ENCODE measurements at places on chromosomes 7 and 10. TPM values are rescaled to one million over a fixed set of nuclear protein-coding genes. Genes with fewer than 3 reads are reported as not detected.

DNA sequence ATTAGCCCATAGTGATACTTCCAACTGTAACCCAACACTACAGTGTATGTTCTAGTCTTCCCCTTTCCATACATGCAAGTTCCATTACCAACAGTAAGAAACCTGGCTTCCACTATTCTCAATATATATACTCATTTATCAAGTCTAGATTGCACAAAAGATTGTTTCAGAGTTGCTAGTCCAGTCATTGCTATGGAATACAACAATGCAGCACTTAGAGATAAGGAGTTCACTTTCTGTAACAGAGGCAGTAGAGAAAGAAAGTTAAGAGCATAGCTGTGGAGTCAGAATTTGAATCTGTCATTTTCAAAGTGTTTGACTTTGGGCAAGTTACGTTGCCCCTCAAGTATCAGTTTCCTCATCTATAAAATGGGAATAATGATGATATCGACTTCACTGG is 90.1 kb downstream of the RTKN2 start:
- no peaks in the 10 kb centered on the region for H3K27me3 ChIP-seq
- H3K36me3 ChIP-seq = no peaks in the 10 kb centered on the region
- no peak for DNase-seq
- no peak overlapping the region for H3K27ac ChIP-seq

DNA sequence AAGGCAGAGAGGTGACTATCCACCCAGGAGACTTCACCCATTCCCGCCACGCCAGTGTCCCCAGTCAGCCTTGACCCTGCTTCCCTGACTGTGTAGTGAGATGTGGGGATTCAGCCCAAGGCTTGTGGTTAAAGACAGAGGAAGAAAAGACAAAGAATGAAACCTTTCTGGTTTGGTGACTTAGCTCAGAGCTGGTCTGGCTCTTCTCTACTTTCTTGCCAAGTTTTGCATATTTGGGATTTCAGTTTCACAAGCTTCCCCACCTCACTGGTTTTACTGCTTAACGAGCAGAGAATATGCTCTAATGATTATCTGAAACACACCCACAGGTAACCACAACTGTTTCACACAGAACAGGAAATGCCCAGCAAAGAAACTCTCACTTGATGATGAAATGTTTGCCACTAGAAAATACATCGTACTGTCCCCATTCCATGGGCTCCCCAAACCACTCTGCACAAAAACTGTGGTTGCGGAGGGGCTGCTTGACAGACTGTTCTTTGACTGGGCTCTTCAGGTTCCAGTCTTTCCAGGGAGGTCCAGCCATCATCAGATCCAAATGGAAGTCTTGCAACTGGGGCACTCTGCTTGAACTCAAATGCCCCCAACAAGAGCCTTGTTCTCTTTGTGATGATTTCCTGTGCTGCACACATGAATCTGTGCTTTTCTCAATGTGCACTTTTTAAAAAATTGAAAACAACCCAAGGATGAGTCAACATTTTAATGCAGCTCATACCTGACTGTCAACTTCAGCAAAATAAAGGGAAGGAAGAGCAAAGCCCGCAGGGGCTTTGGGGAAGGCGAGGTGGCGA is 95.5 kb downstream of the CTBP2 start:
- no peaks in the 10 kb centered on the region for H3K27me3 ChIP-seq
- H3K36me3 ChIP-seq = no peaks in the 10 kb centered on the region
- H3K4me3 ChIP-seq = no peak overlapping the region

DNA sequence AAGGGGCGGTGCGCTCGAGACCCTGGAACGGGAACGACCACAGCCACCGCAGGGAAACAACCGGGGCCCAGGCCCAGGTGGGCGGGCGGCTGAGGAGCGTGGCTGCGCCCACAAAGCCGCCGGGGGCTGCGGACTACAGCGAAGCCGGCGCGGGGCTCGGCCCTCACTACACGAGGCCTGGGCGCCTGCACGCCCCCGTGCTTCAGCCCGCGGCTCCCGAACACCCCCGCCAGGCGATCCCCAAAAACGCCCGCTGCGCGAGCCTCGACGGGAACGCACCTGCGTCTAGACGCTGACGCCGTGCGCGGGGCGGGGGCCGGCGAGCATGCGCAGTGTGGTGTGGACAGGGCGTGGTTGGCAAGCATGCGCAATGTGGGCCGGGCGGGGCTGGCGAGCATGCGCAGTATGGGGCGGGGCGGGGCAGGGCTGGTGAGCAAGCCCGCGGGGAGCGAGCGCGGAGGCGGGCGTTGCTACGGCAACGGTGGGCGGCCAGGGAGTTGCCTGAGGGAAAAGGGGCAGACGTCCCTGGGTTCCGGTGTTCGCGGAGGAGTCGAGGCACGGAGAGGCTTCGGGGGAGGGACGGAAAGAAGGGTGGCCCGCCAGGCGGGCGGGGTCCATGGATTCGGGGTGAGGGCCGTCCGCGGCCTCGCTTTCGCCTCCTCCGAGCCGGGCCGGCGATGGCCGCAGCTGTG is at the start of gene RNF32:
Gene RNF32, plus strand, starts transcription at position 518 of the 692 bp plus-strand sequence. CDS start 3,104 bp downstream, outside the sequence.
- H3K36me3 ChIP-seq = no peaks in the 10 kb centered on the region
- peaks cover 8% of the 10 kb centered on the region for H3K4me1 ChIP-seq
- no peaks in the 10 kb centered on the region for H3K27me3 ChIP-seq
- peak within 1 kb of the TSS; percentile 82 for H3K27ac ChIP-seq

- no peak overlapping the region for H3K27ac ChIP-seq
- no peaks in the 10 kb centered on the region for H3K4me1 ChIP-seq
- H3K4me3 ChIP-seq = no peak overlapping the region
- no peaks in the 10 kb centered on the region for H3K36me3 ChIP-seq
These were observed 173.8 kb downstream of the TMEM26 start for GRCh38 chr10:61279400-61279799.

DNA sequence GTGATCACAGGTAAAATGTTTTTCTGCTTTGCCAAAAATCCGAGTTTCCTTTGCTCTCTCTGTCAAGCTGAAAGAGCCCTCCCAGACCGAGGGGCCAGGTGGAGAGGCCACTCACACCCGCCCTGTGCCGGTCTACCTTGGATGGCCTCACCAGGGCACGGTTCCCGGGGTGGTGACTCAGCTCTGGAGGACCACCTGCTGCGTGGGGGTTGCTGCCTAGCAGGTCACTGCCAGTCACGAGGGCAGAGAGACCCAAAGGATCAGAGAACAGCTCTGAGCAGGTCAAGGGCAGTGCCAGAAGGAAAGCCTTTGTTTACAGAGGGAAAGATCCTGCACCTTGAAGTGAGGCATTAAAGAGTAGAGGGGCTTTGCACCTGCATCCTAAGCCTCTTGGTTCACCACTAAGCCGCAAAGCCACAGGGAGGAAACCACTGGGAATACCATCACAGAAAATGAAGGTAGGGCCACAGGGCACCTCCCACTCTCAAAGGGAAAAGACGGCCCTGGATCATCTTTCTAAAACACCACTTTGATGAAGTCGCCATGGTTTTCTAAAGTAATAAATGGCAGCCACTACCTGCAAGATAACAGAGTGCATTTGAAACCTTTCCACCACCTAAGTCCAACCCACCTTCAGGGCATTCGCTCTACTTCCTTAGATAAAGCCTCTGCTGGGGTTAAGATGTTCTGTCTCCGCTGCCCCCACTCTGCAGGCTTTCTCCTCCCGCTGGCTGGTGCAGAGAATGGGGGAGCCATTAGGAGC is 160.3 kb upstream of the KLF14 start:
- no peak for DNase-seq
- no peaks in the 10 kb centered on the region for H3K36me3 ChIP-seq
- H3K4me3 ChIP-seq = no peak overlapping the region

DNA sequence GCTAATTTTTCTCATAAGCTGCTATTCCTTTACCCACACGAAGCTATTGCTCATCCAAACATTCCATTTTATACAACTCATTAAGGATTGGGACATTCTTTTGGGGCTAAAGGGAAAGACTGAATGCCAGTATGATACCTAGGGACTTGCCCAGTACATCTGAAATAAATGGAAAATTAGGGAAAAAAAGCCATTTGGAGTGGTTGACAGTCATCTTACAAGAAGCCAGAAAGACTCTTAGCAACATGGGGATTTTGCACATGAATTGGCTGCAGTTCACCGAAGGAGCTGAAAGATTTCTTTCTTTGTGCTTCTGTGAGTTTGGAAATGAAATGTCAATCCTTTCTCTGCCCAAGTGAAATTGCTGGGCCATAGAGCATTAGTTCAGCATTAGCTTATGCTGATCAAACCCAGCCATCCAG is 43.3 kb upstream of the MTURN start:
- no peak overlapping the region for H3K4me3 ChIP-seq
- H3K36me3 ChIP-seq = no peaks in the 10 kb centered on the region
- no peak overlapping the region for H3K27ac ChIP-seq
- no peaks in the 10 kb centered on the region for H3K4me1 ChIP-seq
- H3K27me3 ChIP-seq = no peaks in the 10 kb centered on the region

DNA sequence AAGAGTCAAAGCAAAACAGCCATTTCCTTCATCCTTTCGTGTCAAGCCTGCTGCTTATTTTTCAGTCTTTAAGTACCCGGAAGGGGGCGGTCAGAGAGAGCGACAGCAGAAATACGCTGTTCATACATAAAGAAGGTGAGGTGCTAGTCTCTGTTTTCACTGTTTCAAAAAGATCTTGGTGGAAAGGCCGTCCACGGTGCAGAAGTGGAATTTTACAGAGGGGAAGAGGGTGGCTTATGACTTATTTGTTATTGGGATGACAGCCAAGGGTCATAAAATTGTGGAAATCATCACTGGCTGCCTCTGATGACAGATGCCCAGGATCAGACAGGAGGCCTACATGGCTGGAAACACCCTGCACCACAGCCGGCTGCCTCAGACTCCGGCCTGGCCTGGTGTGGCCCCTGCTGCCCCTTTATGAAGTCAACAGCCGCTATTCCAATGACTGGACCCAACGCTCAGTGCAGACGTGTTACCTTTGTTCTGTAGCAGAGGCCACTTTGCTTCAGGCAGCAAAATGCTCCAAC is 57.0 kb downstream of the HIPK2 start:
- no peak overlapping the region for H3K27ac ChIP-seq
- no peaks in the 10 kb centered on the region for H3K4me1 ChIP-seq
- DNase-seq = no peak

DNA sequence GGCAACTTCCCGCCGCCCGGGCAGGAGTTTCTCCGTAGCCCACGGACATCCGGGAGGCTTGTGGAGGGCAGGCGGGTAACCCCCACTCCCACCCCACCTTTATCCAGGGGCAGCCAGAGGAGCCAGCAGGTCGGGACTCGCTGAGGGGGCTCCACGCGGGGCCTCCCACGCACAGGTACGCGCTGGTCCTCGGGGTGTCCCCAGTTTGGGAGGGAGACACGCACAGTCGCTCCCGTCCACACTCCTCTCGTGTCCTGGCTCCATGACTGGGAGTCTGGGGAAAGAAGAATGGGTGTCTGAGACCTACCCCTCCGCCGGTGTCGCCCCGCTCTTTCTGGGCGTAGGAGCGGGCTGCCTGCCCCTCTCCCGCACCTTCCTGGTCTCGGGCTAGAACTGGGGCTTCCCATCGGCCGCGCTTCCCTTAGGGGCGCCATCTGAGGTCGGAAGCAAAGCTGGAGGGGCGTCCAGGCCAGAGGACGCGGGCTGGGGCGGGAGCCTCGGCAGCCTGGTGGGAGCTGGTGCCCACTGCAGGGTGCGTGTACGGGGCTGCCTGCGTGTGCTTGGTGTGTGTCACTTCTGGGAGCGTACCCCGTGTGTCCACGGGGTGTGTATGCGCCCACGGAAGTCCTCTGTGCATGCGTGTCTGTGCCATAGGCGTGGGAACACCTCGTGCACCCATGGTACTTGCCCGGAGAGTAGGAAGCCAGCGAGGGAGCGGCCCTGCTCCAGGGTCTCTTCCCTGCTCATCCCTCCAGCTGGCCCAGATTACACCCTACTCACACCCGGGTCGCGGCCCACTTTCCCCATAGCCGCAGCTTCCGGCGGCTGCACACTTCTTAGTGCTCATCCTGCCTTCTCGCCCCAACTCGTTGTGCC is 73.0 kb upstream of the LEP start:
- H3K4me3 ChIP-seq = peak overlapping the region; percentile 45
- peaks cover 28% of the 10 kb centered on the region for H3K4me1 ChIP-seq
- H3K36me3 ChIP-seq = no peaks in the 10 kb centered on the region
- H3K27ac ChIP-seq = no peak overlapping the region

DNA sequence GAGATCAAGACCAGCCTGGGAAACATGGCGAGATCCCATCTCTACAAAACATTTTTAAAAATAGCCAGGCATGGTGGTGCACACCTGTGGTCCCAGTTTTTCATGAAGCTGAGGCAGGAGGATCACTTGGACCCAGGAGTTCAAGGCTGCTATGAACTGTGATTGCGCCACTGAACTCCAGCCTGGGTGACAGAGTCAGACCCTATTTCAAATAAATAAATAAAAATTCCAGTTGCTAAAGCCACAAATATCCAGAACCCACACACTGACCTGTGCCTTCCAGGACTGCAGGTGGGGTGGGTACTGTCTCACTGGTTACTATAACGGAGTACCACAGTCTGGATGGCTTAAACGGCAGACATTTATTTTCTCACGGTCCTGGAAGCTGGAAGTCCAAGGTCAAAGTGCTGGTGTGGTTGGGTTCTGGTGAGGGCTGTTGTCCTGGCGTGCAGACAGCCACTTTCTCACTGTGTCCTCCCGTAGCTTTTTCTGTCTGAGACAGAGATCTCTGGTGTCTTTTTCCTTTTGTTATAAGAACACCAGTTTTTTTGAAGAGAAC is 38.8 kb downstream of the ASB13 start:
- H3K4me1 ChIP-seq = no peaks in the 10 kb centered on the region
- no peaks in the 10 kb centered on the region for H3K36me3 ChIP-seq
- no peak overlapping the region for H3K27ac ChIP-seq
- no peak for DNase-seq
- H3K4me3 ChIP-seq = no peak overlapping the region
- no peaks in the 10 kb centered on the region for H3K27me3 ChIP-seq

CBX3 gene
- total RNA-seq = 252 TPM

BLVRA gene
- total RNA-seq = 32.9 TPM

IFIT1B gene
- total RNA-seq = not detected

CLCN1 gene
- total RNA-seq = 0.33 TPM

PHTF2 gene
- total RNA-seq = 25.4 TPM
